Effector memory CD4-positive, alpha-beta T cell (primary cell): ENCODE measurements at places on chromosomes 7 and 10.

DNA sequence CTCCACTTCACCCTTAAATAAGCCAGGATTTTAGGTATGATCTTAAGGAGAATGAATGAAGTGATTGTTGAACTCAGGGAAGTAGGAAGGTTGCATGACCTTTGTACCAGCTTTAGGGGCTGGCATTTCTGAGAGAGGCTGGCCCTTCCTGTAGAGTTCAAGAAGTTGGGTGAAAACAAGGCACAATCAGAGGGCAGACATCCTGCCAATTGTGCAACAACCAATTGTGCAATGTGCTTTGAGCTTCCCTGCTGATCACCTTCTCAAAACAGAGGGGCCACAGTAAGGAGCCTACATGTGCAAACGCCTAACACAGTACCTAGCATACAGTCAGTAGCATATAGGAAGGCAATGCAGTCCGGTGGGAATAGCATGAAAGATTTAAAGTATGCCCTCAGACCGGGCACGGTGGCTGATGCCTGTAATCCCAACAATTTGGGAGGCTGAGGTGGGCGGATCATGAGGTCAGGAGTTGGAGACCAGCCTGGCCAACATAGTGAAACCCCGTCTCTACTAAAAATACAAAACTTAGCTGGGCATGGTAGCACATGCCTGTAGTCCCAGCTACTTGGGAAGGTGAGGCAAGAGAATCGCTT, 5.4 kb downstream of the CPVL start:
- DNase-seq, result no peak

DNA sequence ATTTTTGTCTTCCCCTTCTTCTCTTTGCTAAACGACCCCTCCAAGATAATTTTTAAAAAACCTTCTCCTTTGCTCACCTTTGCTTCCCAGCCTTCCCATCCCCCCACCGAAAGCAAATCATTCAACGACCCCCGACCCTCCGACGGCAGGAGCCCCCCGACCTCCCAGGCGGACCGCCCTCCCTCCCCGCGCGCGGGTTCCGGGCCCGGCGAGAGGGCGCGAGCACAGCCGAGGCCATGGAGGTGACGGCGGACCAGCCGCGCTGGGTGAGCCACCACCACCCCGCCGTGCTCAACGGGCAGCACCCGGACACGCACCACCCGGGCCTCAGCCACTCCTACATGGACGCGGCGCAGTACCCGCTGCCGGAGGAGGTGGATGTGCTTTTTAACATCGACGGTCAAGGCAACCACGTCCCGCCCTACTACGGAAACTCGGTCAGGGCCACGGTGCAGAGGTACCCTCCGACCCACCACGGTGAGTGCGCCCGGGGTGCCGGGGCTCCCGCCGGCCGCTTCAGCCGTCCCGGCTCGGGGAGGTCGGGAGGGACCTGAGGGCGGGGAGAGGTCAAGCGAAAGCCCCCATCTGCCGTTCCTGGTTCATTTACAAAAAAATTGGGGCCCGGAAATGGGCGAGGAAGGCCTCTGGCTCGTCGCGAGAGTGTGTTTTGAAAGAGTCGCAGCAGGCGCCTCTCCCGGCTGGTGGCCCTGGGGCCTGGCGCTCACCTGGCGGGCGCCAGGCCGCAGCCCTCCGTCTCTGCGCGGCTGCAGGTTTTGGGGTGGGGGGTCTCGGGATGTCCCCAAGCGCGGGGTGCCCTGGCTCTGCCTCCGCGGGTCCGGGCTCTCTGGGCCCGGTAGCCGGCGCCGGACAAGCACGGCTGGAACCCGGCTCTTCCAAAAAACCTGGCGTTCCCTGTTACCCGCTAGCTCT, 1.2 kb downstream of the GATA3 start:
- peak; percentile 15 for DNase-seq

GRCh38 chr10:80407812-80408241, 524 bp upstream of the PRXL2A start:
- DNase-seq, result no peak

DNA sequence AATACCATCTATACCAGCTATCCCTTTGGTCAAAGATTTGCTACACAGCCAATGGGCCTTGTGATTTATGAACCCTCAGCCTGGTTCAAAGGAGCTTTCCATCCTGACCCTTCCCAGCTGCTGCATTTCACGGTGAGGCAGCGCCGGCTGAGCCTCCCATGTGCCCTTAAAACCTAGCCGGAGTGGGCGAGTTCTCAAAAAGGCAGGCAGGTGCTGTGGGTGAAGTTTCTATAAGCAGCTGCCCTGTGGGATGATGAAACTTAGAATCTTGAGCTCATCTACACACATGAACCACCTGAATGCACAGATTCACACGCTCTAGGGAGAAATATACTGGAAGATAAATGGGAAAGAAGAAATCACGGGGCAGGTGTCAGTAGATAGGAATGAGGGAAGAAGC, 224.7 kb downstream of the MLLT10 start:
- DNase-seq, result no peak

- no peak for DNase-seq
Observed at GRCh38 chr7:25216837-25217236, 11.4 kb downstream of the NPVF start.
